ENCODE measurements at places on chromosomes 16 and 17. TPM values are rescaled to one million over a fixed set of nuclear protein-coding genes. Genes with fewer than 3 reads are reported as not detected.

- peak; percentile 18 for DNase-seq
Observed at GRCh38 chr17:65173284-65173793, 36.2 kb downstream of the RGS9 start.

ZNF469 gene
- 2.2 TPM for total RNA-seq

DHRS7C gene
- not detected for total RNA-seq

DNA sequence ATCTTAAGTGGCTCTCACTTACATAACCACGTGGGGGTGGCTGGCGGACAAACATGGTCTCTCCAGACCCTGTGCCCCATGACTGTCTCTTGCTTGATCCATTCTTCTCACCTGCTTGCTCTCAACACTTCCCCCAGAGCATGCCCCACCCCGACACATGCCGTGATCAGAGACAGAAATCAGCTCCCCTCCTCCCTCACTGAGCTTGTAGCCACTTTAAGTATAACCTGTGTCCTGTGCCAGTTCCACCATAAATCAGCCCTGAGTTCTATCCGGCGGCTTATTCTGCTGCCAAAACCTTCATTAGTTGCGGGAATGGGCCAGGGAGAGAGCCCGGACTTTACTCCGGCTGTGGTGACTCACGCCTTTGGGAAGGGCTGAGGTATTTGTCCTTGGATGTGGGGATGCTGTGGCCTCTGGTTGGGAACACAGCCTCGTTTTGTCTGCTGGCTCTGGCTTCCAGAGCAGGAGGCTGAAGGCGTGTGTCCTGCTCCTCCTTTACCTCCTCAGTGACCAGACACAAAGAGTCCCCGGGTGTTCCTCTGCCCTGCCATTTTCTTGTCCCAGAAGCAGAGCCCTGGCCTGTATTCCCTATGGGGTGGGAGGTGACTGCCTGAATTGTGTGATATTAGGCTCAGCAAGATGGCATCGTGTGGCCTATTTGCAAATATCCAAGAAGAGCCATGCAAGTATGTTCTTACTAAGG is 21.1 kb downstream of the ANKRD40 start:
- DNase-seq = peak; percentile 87

DNA sequence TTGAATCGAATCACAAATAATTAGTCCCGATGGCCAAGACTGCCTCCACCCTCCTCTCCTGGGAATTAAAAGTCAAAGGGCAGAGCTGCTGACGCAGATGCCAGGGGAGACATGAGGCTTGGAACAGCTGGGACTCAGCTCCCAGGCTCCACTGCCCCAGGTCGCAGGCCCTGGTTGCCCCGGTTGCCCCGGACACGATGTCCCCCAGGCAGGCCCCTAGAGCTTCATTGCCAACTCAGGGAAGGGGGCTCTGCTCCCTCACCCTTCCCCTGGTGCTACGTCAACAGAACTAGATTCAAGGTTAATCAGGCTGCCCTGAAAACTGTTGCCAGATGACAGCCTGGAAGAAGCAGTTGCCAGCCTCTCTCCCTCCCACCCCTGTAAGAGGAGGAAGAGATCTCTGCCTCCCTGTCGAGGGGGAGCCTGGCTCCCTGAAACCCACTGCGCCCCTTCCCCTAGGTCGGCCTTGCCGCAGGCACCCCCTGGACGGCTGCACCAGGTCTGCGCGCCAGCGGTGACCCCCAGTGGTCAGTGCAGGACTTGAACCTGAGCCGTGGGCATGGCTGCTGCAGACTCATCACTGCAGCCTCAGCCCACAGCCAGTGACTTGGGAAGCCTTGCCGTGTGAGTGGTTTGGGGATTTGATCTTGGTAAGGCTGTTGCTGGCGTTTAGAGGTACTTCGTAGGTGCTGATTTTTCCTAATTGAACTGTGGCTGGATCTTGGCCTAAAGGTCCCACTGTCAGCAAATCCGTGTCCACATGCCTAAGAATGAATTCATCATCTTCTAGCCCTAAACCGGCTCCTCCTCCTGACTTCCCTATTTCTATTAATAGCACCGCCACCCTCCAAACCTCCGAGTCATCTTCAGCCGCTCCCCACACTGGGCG is 84.1 kb upstream of the TOB1 start:
- DNase-seq = peak; percentile 79

DNA sequence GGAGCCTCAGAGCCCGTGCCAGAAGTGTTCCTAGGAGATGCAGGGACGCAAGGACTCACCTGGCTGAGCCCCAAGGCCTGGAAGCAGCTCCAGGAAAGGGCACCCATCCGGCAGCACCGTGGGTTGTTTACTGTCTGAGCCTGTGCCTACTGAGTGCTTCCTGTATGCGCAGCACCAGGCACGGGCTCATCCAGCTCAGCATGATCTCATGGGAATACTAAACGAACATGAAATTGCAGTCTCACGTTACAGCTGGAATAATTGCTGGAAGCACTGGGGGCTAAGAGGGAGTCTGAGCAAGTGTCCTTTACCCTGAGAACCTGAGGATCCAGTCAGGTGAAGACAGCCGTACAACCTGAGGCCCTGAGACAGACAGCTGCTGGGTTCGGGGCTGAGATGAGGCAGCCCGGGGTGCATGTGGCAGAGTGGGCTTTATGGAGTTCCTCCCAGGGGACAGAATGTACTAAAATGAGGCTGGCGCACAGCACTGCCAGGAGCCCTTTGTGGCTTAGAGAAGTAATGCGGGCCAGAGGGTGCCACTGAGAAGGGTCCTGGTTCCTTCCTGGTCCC is 5.4 kb downstream of the CTRL start:
- no peak for DNase-seq

GRCh38 chr16:54519161-54519695 is 232.6 kb upstream of the IRX3 start:
- DNase-seq = no peak
